ENCODE measurements at places on chromosomes 6 and 20.

- DNase-seq, result no peak
Measured at GRCh38 chr6:7580927-7581618, 8.9 kb upstream of the SNRNP48 start.

GRCh38 chr6:140078561-140079125 lies 704.2 kb upstream of the CITED2 start:
- no peak for DNase-seq

- no peak for DNase-seq
Measured at GRCh38 chr20:36206641-36207040, 29.6 kb upstream of the AAR2 start.

DNA sequence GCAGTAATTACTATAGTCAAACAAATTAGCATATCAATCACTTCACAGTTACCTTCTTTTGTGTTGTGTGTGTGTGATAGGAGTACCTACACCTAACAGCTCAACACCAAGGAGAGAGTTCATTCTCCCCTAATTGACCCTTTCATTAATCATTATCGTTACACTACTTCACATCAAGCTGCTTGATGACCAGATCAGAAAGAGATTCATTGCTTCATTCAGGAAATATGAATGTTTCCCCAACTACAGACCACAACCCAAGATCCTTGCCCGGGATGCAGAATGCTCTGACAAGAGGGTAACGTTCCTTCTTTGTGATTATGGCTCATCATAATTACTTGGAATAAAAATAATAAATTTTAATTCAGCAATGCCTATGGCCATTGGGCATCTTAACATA lies 132.7 kb downstream of the PKHD1 start:
- no peak for DNase-seq

- DNase-seq, result no peak
Measured at GRCh38 chr20:62357187-62357667, 9.9 kb downstream of the LAMA5 start.

DNA sequence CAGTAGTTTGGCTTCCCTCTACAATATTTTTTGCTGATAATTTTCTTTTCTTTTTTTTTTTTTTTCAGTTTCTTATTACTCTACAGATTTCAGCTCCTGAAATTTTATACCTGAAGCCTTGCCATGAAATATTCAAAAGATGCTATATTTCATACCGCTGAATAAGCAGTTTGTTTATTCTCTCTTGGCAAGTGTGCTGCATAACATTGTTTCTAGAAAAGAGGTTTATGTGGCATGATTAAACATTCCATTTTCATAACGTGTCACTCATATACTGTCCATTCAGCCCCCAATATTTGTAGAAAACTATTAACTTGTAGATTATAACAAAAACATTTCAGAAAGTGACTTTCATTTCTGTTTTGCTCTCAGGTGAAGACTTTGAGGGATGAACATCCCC lies 174.4 kb upstream of the NOX3 start:
- DNase-seq, result no peak

- DNase-seq, result no peak
Measured at GRCh38 chr20:20134941-20135575, 82.7 kb downstream of the CFAP61 start.

DNA sequence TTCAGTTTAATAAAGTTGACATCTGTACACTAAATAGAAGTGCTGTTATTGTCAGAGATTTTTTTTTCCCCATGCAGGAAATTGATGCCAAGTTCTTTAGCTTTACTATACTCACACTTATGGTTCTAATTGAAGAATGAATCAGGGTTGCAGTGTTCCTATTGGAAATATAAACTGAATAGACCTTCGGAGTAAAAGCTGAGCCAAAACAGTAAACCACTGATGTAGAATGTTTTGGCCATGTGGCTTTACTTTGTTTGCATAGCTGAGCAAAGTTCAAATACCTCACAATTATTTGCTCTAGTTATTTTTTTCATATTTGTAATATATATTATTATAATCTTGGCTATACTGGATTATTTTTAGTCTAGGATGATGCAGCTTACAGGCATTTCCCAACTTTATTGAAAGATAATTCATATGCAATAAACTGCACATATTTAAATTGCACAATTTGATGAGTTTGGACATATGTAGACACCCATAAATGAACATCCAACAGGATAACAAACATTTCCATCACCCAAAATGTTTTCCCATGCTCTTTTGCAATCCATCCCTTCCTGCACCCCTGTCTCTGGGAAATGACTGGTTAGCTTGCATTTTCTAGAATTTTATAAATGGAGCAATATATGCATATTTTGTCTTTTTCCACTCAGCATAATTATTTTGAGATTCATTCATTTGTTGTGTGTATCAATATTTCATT lies 105.8 kb upstream of the NOX3 start:
- no peak for DNase-seq

DNA sequence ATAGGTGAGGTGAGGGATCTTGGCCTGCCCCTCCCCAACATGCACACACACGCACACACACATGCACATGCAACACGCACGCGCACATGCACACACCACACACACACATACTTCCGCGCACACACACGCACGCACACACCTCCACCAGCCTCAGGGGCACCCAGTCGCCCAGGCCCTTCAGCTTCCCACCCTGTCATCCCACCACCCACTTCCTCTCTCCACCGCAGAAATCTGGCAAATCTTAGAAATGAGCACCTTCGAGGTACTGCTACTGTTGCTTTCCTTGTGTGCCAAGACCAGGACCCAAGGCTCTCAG lies 1.2 kb downstream of the SPDEF start:
- DNase-seq, result no peak

- no peak for DNase-seq
Measured at GRCh38 chr20:3193806-3194616, 10.5 kb downstream of the DDRGK1 start.

GRCh38 chr6:78598966-78599365 lies 268.4 kb upstream of the IRAK1BP1 start:
- DNase-seq, result no peak

DNA sequence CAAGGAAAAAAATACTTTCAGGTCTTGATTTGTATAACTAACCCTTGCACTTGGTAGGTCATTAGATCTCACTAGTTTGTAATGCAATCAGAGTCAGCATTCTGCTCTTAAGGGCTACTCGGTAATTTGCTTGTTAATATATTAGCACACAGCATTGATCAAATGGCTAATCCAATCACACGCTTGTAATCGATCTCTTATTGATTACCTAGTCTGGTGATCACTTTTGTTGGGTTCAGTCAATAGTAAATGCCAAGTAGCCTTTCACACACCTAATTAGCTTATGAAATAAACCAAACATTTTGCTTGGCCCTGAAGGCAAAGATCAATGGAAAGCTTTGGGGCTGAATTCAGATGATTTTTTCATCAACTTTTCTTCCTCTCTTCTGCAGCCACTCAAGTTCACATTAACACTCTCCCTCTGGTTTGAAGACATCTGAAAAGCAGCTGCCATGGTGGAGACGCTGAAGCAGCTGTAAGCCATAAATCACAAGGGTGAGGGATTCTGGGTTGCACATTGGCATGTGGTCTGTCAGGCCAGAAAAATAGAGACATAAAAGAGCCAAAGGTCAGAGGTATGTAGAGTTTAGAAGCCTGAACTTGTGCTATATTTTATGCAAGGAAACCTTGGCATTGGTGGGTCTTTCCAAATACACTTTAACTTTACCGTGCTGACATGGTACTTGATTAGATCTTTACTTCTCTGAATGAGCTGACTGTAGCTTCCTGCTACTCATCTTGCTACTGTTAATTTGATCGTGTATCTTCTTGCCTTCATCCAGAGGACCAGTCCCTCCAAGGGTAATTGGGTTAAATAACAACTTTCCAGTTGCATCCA lies 234.4 kb downstream of the SIM1 start:
- no peak for DNase-seq

DNA sequence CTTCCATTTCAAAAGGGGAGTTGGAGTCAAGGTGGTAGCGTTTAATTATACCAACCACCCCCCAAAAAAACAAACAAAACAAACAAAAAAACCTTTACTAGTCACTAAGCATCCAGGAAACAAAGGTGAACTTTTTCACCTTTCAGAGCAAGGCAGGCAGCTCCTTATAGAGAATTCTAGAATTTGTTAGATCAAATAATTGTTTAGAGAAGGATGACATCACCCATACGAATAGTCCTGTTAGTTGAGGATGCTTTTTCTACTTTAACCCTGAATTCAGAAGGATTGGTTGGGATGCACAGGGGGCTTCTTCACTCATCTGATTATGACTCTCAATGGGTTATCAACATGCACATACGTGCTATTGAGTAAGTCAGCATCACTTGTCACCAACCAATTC lies 44.3 kb downstream of the GNAS start:
- DNase-seq, result no peak

GRCh38 chr6:131288214-131288613 lies 152.9 kb downstream of the AKAP7 start:
- no peak for DNase-seq

DNA sequence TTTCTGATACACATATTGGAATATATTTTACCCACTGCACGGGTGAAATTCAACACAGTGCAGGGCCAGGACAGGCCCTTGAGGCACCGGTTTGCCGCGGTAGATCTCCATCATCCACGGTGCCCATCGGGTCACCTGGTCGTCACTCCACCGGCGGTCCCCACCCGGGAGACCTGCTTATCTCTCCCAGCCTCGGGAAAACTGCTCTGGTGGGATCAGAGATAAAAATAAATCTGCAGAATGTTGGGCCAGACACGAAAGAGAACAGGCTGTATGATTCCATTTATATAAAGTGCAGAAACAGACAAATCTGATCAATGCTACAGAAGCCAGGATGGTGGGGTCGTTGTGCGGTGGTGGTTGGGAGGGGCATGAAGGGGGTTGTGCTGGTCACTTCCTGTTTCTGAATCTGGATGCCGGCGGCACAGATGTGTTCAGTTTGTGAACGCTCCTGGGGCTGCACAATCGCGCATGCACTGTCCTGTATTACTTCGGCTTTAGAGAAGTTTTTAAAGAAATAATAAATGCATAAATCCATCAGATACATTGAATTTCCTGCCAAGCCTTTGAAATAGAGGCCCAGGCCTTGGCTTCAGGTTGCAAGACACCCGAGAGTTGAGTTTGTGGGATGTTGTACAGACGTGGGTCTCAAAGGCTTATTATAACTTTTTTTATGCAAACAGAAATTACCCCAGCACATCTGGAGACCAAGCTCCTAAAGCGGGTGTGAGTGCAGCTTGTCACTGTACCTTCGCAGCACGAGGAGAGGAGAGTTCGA lies 54.3 kb downstream of the ANKRD60 start:
- DNase-seq, result no peak

DNA sequence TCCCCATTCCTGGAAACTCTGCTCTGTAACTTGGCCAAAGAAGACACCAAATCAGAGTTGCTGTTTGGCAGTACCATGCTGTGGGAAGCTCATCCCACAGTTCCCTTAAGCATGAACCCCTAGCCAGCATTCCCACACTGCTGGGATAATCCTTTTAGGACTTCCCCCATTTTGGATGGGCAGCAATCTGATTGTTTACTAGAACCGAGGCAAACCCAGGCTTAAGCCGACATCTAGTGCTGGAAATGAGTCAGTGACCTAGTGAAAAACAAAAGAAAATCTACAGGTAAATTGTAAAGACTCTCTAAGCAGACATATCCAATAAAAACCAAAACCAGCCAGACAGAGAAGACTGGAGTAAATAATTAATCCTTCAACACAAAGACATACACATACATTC lies 5.2 kb downstream of the DNAH8 start:
- DNase-seq, result no peak

- no peak for DNase-seq
Measured at GRCh38 chr6:143745166-143746133, 67.7 kb downstream of the PHACTR2 start.

DNA sequence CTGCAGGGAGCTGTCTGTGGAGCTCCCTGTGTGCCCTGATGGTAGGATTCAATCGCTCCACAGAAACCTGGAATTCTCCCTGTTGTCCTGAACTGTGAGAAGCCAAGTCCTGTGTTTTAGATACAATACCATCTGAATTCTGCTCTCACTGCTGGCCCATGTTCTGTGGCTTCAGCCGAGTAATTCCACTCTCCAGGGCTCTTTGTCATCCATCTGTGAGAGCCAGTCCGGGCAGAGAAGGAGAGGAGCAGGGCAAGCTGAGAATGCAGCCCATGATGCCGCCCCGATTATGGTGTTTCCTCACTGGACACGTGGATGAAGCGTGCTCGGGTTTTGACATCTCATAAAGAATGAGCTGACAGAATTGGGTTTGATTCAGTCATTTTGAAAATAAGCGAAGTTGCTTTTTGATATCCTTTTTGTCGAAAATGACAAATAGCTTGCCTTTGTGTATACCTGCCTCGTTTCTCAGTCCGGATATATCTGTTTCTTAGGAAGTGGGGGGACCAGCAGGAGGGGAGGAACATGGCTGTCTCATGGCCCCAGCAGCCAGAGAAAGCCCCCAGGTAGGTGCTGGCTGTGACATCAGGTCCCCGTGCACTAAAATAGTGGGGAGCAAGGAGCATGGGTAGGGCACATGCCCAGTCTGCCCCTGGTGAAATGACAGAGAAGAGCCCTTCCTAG lies 8.2 kb upstream of the CD93 start:
- no peak for DNase-seq

DNA sequence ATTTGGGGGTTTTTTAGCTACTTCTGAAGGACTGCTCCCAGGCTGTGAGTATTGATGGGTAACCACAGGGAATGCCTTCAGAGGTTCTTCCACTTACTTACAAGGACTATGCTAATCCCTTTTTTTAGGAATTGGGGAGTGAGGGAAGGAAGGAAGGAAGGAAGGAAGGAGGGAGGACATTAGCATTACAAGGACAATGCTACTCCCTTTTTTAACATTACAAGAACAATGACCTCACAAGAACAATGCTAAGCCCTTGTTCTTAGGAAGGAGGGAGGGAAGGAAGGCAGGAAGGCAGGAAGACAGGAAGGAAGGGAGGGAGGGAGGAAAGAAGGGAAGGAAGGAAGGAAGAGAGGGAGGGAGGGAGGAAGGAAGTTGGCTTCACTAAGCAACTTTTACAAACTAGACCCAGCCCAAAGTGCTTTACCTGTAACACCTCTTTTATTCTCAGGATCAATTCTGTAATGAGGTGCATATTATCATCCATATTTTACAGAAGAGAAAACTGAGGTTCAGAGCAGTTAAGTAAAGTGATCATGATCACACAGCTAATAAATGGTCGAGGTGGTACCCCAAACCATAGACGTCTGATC lies 446.8 kb upstream of the JARID2 start:
- no peak for DNase-seq

- no peak for DNase-seq
Measured at GRCh38 chr20:19368351-19368750, 155.9 kb downstream of the SLC24A3 start.

GRCh38 chr6:15841937-15842726 lies 179.3 kb upstream of the DTNBP1 start:
- DNase-seq, result no peak

GRCh38 chr6:35296931-35297600 lies 552 bp upstream of the DEF6 start:
- no peak for DNase-seq

- DNase-seq, result no peak
Measured at GRCh38 chr6:126770176-126770575, 348.3 kb upstream of the RSPO3 start.

DNA sequence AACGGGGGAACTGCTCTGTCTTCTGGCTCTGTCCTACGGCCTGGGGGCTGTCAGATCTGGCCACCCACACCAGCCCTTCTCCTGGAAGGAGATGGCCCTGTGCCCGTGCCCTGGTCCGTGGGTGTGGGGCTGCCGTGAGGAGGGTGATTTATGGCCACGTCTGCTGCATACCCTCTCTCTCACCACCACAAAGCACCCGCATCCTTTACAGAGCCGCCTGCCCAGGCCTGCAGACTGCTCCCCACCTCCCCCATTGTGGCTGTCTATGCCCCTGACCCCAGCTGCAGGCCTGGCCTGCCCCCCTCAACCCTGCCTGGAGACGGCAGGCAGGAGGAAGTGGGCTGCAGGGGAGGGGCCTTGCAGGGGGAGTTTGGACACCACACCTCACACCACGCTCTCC lies 72.7 kb upstream of the GATA5 start:
- no peak for DNase-seq

Data from activated effector memory CD4-positive, alpha-beta T cell treated with Interleukin-2 at 50 U/mL for 16 hours (primary cell).